ENCODE measurements at places on chromosomes 6 and 20. TPM values are rescaled to one million over a fixed set of nuclear protein-coding genes. Genes with fewer than 3 reads are reported as not detected.

NR2E1 gene
- polyA plus RNA-seq, result not detected

- no peak for DNase-seq
- H3K4me3 ChIP-seq, result no peak overlapping the region
- H3K36me3 ChIP-seq, result no peaks in the 10 kb centered on the region
- H3K27me3 ChIP-seq, result no peaks in the 10 kb centered on the region
Observed at GRCh38 chr6:105746130-105746505, 340.0 kb upstream of the PRDM1 start.

RGS17 gene
- not detected for polyA plus RNA-seq

RIPOR3 gene
- polyA plus RNA-seq, result 1.7 TPM

DNA sequence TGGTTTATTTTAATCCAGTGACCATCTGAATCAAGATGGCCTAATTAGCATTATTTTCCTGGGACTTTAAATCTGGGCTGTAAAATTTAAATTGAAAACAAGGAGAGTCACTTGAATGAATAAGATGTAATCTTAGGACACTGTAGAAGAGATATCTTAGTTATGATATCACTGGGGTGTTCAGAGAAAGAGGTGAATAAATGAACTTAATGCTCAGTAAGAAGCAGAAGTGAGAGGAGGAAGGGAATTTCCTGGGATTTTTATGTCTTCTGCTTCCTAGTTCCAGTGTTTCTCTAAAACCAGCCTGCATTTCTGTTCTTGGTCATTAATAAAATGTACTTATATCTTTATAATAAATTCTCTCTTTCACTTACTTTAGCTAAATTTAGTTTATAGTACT, 136.8 kb upstream of the PTPRK start:
- H3K27ac ChIP-seq, result no peak overlapping the region
- no peak overlapping the region for H3K4me3 ChIP-seq
- no peaks in the 10 kb centered on the region for H3K36me3 ChIP-seq
- H3K27me3 ChIP-seq, result no peaks in the 10 kb centered on the region

PI3 gene
- not detected for polyA plus RNA-seq

DNA sequence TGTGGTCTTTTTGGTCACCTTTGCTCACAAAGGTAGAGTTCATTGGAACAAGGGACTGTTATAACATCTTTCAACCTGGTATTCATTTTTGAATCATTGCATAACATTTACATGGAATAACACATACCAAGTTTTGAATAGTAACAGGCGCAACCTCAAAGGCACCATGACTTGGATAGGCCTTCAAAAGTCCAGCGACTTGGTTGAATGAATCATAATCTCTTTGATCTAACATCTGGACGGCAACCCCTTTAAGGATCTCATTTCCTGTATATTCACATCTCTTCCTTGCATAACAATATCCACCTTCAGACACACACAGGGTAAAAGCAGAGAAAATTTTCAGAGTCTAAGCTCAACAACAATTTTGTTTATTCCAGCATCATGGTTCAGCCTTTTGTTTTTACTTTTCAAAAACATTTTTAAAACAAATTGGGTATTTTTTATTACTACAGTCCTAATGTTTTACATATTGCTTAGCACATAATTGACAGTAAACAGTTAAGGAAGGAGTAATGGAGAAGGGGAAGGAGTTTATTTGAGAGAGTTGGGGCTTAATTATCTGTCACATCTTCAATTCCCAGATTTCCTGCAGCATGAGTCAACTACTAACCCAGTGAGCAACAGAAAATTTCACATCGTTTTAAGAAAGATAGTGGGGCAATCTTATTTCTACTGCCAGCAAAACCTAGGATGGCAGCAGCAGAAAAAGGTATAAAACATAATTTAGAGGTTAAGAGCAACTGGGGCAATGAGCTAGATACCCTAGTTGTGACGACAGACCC, 41.8 kb upstream of the F13A1 start:
- no peak overlapping the region for H3K27ac ChIP-seq
- no peak for DNase-seq
- H3K36me3 ChIP-seq, result no peaks in the 10 kb centered on the region
- no peaks in the 10 kb centered on the region for H3K27me3 ChIP-seq
- no peaks in the 10 kb centered on the region for H3K4me1 ChIP-seq

DNA sequence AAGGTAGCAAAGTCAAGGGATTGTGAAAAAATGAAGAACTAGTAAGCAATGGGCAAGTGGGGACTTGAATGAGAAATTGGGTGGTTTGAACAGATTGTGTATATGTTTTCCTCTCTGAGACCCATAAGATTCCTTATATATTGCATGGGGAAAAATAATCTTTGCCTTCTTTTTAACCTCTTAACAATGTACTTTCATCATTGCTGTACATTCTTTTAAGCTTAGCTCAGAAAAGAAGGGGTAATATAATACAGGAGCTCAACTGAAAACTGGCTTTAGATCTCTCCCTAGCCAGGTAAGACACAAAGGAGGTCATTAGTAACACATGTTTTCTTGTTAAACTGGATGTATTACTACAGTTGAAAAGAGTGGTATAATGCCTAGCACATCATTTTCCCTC, 287.2 kb downstream of the RNF144B start:
- H3K36me3 ChIP-seq, result no peaks in the 10 kb centered on the region
- H3K27me3 ChIP-seq, result no peaks in the 10 kb centered on the region
- no peak overlapping the region for H3K27ac ChIP-seq
- H3K4me3 ChIP-seq, result no peak overlapping the region

ZSCAN31 gene
- 1.3 TPM for polyA plus RNA-seq

DNA sequence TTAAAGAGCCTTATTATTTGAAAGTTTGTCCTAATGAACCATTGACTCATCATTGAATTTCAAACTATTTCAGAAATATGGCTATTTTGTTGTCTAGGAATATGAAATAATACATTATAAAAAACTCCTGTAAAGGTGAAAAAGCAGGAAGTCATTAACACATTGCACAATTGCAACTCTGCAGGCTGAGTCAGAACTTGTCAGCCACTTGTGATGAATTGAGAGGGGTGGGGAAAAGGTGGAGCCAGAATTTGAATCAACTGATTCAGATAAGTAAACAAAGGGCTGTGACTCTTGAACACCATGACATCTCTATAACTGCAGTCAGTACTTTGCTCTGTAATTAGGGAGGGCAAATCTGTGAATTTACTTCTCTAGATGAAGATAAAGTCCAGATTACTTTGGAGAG, 6.0 kb downstream of the C6orf141 start:
- no peaks in the 10 kb centered on the region for H3K36me3 ChIP-seq
- peaks cover under 1% of the 10 kb centered on the region for H3K4me1 ChIP-seq
- H3K27me3 ChIP-seq, result no peaks in the 10 kb centered on the region
- DNase-seq, result no peak
- H3K4me3 ChIP-seq, result no peak overlapping the region

DNA sequence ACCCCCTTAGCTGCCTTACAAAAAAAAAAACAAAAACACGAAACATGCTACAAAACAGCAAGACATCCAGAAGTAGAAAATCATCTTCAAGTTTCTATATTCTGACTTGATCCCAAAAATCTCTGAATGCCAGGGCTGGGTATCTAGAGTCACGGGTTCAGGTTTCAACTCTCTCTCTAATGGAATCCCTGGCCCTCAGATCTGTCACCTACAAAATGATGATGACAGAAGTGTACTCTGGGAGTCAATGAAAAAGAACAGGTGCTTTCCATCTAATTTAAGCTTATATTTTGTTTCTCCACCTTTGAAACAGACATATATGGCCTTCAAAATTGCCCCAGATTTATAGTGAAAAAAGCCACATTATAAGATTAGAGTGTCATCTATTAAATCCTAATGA, 18.3 kb downstream of the RTN4IP1 start:
- no peak for DNase-seq
- no peaks in the 10 kb centered on the region for H3K27me3 ChIP-seq
- H3K4me3 ChIP-seq, result no peak overlapping the region
- peaks cover 4% of the 10 kb centered on the region for H3K36me3 ChIP-seq
- H3K27ac ChIP-seq, result no peak overlapping the region

DNA sequence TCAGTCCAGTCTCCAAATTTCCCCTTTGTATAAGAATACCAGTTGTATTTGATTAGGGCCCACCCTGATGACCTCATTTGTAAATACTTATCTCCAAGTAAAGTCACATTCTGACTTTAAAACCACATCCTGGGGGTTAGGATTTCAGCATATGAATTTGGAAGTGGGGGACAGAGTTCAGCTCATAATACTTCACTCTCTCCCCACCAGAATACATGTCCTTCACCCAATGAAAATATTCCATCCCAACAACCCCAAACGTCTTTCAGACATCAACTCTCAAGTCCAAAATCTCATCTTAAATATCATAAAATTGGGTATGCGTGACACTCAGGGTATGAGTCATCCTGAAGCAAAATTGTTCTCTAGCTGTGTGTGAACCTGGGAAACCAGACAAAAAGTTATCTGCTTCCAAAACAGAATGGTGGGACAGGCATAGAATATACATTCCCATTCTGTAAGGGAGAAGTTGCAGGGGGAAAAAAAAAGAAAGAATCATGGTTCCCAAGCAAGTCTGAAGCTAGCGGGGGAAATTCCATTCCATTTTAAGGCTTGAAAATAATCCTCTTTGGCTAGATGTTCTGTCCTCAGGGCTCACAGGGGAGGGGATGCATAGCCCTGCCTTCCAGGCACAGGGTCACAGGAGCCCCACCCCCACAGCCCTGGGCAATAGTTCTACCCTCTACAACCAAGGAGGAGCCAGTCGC, 113.9 kb downstream of the ADAT2 start:
- no peaks in the 10 kb centered on the region for H3K4me1 ChIP-seq
- H3K4me3 ChIP-seq, result no peak overlapping the region
- H3K27me3 ChIP-seq, result no peaks in the 10 kb centered on the region
- no peak overlapping the region for H3K27ac ChIP-seq
- no peaks in the 10 kb centered on the region for H3K36me3 ChIP-seq
- DNase-seq, result no peak

KIF25 gene
- polyA plus RNA-seq, result not detected

DNA sequence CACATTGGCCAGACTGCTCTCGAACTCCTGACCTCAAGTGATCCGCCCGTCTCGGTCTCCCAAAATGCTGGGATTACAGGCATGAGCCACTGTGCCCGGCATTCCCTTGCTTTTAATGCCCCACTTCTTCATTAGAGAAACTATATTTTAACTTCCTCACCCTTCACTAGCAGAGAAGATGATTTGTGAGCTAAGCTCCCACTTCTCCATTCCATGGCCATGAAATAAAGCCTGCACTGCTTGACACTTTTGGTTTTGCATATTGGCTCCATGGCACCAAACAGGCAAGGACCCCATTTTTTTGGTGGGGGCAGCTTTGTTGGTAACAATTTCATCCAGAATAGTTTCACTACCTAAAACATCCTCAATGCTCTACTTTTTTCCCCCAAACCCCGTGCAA, 145.3 kb downstream of the TFAP2B start:
- H3K36me3 ChIP-seq, result no peaks in the 10 kb centered on the region
- H3K27ac ChIP-seq, result no peak overlapping the region
- no peaks in the 10 kb centered on the region for H3K4me1 ChIP-seq
- H3K4me3 ChIP-seq, result no peak overlapping the region
- no peaks in the 10 kb centered on the region for H3K27me3 ChIP-seq
- DNase-seq, result no peak

WFDC10B gene
- polyA plus RNA-seq, result not detected

DNA sequence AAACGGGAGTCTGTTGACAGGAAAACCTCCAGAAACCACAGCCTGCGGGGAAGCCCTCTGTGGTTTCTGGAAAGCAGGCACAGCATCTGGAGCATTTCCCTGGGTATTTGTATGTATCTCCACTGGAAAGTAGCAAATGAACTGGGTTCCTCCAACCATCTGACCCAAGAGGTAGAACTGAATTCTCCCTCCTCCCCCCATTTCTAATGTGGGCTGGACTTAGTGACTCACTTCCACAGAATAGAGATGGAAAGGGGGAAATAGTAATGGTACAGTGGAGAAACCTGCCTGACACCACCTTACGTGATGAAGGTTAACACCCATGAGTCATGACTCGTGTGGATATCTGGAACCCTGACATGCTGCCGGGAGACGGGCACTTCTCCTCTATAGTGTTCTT, 51.9 kb upstream of the XRN2 start:
- no peak overlapping the region for H3K4me3 ChIP-seq
- H3K36me3 ChIP-seq, result no peaks in the 10 kb centered on the region
- H3K27ac ChIP-seq, result no peak overlapping the region
- no peak for DNase-seq
- no peaks in the 10 kb centered on the region for H3K27me3 ChIP-seq
- no peaks in the 10 kb centered on the region for H3K4me1 ChIP-seq

CEP43 gene
- 3.8 TPM for polyA plus RNA-seq

- no peaks in the 10 kb centered on the region for H3K27me3 ChIP-seq
- no peak within 1 kb of the TSS for H3K4me3 ChIP-seq
- H3K4me1 ChIP-seq, result peaks cover 10% of the 10 kb centered on the region
Observed at GRCh38 chr6:24489470-24489869, at the start of gene GPLD1. Gene GPLD1, minus strand, starts transcription at chr6:24489578. Its CDS starts 67 bp downstream, at chr6:24489511.

DNA sequence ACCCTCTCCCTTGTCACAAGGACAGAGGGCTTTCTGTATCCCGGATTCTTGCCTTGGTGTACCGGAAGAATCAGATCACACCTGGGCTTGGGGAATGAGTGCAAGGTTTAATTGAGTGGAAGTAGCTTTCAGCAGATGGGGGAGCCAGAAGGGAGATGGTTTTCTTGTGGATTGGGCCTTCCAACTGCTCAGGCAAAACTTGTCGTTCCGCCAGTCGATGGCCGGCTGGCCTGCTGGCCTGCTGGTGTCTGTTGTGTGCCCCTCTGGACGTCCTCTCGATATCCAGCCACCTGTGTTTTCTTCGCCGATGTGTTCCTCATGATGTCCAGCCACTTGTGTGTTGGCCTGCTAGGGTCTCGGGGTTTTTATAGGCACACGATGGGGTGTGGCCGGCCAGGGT, 168.1 kb downstream of the CDKAL1 start:
- H3K36me3 ChIP-seq, result no peaks in the 10 kb centered on the region
- H3K4me3 ChIP-seq, result no peak overlapping the region

ALDH8A1 gene
- not detected for polyA plus RNA-seq

PRDM1 gene
- 5.6 TPM for polyA plus RNA-seq

DNA sequence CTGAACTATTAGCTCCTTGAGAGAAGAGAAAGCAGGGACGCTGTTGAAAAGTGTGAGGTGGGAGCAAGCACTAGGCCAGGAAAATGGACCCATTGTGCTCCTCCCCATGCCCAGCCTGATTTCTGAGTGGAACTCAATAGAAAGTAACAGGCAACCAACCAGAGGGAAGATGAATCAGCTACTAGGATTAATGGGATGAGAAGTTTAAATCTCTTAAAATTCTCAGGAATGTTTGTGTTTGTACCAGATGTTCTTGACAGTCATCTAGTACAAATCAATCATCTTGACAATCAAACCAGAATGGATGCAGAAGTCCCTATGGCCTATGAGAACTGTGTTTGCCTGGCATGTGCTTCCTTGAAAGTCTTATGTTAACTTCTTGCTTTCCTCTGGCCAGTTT, 48.9 kb downstream of the HDDC2 start:
- no peaks in the 10 kb centered on the region for H3K36me3 ChIP-seq
- H3K27me3 ChIP-seq, result no peaks in the 10 kb centered on the region
- DNase-seq, result no peak
- H3K4me1 ChIP-seq, result no peaks in the 10 kb centered on the region

Measured in naive thymus-derived CD4-positive, alpha-beta T cell (primary cell).